ENCODE measurements at places on chromosomes 3 and 15.

GRCh38 chr3:94258851-94259250 is 196.0 kb downstream of the NSUN3 start:
- DNase-seq: no peak

DNA sequence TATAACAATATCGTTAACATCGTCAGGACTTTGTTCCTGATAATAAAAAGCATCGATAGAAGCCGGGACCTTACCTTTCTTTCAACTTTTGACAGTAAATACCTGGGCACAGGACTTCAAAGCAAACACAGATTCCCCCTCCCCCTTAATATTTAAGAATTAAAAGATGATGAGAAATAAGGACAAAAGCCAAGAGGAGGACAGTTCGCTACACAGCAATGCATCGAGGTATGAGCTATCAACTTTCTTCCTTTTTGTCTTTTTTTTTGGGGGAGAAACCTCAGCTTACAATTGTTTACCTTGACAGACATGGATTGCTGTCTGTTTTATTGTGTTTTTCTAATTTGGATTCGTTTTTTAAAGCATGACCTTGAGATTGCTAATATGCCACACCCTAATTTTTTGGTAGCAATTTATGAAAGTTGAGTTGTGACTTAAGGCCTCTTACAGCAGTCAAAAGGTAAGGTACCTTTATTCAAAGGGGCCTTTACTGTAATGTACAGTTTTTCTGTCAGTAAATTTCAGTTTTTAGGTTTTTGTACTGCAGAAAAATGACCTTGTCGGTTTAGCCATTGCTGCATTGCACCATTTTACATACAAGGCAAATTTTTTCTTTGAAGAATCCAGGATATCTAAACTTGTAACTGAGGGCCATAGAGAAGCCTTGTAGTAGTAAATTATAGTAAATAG is 1.1 kb downstream of the CHD2 start:
- no peak for DNase-seq

DNA sequence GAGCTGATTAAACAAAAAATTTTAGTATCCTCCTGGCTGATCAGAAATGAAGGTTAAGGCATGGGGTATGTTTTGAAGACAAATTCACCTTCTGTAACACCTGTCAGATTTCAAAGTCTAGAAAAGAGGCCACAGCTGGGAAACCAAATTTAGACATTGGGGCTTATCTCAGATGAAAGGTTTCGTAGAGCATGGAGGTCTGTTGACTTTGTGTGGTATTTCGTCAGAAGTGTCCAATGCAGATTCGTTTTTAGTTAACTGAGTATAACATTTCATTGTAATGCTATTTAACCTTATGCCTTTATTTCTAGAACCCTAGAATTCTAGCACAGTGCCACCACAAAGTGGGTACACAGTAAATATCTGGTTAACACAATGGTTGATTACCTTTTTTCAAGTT is 61.7 kb downstream of the FNDC3B start:
- no peak for DNase-seq

- no peak for DNase-seq
Observed at GRCh38 chr3:11545186-11545851, 98.4 kb downstream of the VGLL4 start.

DNA sequence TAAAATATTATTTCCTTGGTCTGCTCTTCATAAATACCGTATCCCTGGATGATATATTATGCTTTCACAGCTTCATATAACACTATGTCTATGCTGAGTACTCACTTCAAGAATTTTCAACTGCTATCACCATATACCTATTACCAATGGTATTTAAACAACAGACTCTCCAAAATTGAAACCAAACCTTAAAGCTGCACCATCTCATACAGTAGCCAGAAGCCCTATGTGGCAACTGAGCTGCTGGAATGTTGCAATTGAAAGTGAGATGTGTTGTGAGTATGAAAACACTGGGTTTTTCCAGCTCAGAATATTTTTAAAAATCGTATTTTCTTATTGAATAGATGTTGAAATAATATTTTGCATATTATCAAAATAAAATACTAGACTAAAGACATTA is 130.1 kb upstream of the GOLGA6L6 start:
- no peak for DNase-seq

GRCh38 chr3:179074656-179075055 is 3.0 kb upstream of the ZMAT3 start:
- no peak for DNase-seq

GRCh38 chr3:180624714-180625113 is 22.8 kb downstream of the TTC14 start:
- DNase-seq: no peak

- no peak for DNase-seq
Observed at GRCh38 chr15:72566973-72567372, 87.5 kb upstream of the GOLGA6B start.

- no peak for DNase-seq
Observed at GRCh38 chr3:140927279-140928069, 14.2 kb upstream of the SLC25A36 start.

- no peak for DNase-seq
Observed at GRCh38 chr3:125375950-125376679, 990 bp upstream of the ZNF148 start.

GRCh38 chr3:102079809-102080197 is 230.5 kb downstream of the NFKBIZ start:
- DNase-seq: no peak

DNA sequence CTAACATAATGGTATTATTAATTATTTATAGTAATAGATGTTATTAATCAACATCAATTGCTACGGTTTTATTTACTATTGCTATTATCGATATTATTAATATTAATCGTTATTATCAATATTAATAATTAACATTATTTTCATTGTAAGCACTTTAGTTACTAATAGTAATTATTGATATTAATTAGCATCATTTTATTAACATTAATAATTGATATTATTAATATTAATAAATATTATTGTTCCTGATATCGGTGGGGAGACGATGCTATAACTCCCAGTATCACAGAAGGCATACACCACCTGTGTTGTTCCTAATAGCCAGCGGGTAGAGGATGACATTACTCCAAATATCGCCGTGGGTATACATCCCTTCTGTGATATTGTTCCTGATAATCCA is 335.5 kb downstream of the MEX3B start:
- DNase-seq: no peak

GRCh38 chr3:187222801-187223200 is 25.5 kb downstream of the RTP1 start:
- no peak for DNase-seq

GRCh38 chr3:13521309-13521708 is 27.6 kb upstream of the FBLN2 start:
- no peak for DNase-seq

GRCh38 chr3:190346541-190346940 is 24.3 kb upstream of the CLDN1 start:
- no peak for DNase-seq

GRCh38 chr15:74725845-74726773 is 781 bp upstream of the CYP1A1 start:
- DNase-seq: no peak

DNA sequence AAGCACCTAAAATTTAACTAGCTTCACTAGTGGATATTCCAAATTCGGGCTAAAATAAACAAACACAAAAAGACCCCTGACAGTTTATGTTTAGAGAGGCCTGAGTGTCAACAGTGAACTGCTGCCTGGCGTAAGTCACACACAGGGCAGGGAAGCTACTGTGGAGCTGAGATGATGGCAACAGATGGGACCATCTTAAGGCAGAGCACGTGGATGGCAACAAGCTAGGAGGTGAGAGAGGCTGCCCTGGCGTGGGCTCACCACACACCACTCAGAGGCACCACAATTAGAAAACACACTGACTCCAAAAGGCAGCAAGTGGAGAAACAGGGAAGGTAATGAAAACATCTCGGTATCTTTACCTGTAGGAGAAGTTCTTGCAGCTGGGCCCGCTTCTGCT is 93.3 kb downstream of the ATP1B3 start:
- no peak for DNase-seq

- DNase-seq: no peak
Observed at GRCh38 chr15:91224755-91225380, 124.8 kb downstream of the SV2B start.

DNA sequence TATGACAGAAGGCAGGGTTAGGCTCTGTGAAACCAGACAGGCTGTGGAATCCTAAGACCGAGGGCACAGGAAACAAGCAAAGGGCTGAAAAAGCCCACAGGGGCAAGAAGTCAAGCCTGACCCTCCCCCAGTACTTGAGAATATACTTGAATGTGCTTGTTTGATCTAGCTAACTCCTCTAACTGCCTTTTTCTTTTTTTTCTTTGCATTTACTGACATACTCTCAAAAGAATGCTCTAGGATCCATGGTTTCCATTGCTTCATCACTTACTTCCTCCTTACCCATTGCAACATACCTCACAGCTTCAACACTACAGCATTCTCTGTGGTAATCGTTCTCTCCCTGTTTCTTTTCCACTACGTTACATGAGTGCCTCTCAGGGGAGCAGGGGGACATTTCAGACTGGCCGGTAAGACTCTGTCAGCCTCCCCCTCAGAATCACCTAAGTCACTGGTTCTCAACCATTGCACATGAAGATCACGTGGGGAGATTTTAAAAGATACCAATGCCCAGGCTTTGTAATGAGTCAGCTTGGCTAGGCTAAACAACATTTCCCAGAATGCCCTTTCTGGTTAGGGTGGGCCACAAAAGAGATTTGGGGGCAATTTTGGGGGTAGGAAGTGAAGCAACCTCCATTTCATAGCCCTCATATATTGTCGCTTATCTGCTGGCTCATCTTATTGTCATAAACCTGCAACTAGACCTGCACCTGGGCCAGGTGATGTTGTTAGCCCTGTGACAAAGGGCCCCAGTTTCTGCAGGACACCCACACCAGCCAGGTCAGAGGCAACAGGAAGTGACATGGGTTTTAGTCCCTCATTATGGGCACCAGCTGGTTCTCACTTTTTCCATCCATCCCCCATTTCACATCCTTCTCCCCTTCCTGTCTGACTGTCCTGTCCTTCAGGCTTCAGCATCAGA is 24.6 kb upstream of the RSL24D1 start:
- DNase-seq: no peak

GRCh38 chr15:32943711-32944110 is 225.9 kb downstream of the GREM1 start:
- no peak for DNase-seq

DNA sequence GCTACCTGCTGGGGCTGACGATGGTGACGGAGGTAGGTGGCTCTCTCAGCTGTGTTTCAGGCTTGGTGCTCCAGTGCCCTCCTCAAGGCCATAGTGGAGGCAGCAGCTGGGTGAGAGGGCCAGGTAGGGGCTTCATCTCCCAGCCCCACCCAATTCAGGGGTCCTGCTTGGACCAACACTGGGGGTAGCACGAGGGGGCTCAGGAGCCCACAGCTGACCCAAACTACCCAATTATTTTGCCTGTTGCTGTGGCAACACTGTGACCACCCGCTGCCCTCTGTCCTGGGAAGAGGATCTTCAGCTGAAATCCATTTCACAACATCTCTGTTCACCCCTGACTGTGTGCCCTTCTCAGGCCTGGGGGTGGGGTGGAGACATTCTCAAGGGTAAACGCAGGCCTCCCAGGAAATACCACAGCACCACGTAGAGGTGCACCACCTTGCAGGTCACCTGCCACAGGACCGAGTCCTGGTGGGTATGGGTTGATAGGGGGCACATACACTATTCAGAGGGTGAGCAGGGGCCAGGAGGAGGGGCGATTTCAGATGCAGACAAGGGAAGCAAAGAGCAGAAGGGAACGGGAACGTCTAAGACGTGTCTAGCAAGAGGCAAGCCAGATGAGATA is 62.7 kb downstream of the GRIP2 start:
- DNase-seq: no peak

GRCh38 chr15:65194826-65195547 is 9.8 kb upstream of the CLPX start:
- DNase-seq: no peak

GRCh38 chr15:90126596-90127435 is 24.5 kb upstream of the IDH2 start:
- no peak for DNase-seq

DNA sequence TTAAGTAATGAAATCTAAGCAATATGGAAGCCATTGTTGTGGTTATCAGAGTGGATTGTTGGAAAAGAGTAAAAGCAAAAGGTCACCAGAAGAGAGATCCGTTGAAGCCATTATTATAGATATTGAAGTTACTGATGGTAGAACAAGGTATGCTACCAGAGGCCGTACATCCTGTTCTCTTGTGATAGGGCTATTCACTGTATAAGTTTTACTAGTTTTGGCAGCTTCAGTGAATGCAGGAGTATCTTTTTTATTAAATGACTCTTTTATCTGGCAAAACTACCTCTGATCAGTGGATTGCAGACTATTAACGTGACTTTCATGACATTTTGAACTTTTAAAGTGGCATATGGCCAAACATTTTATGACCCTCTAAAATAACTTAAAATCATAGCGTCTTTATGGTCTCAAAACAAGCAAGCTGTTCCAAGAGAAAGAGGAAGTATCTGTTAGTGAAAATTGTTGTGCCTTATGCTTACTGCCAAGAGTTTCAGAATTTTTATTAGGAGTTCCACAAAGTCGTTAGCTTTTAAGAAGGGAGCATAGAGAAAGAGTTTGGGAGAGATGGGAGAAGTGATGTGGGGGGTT is 102.9 kb downstream of the LRRC49 start:
- DNase-seq: no peak

- DNase-seq: no peak
Observed at GRCh38 chr15:39787479-39787878, 4.8 kb upstream of the FSIP1 start.

DNA sequence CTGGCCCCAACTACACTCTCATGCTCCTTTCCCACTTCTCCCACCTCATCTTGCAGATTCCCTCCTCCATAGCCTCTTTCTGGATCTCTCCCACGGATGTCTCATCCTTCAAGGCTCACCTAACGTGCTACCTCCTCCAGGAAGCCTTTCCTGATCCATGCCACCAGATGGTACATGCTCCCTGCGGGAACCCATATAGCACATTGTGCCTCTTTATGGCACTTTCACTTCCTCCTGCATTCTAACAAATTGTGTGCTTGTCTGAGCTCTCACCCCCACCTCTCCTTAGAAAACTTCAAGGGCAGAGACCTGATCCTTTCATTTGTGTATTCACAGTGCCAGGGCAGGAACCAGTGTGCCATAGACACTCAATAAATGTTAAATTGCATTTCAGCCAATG is 63.0 kb downstream of the HES1 start:
- DNase-seq: no peak

- DNase-seq: no peak
Observed at GRCh38 chr3:158649791-158650190, 5.5 kb downstream of the GFM1 start.

GRCh38 chr3:136753326-136753939 is 1.3 kb upstream of the STAG1 start:
- no peak for DNase-seq

DNA sequence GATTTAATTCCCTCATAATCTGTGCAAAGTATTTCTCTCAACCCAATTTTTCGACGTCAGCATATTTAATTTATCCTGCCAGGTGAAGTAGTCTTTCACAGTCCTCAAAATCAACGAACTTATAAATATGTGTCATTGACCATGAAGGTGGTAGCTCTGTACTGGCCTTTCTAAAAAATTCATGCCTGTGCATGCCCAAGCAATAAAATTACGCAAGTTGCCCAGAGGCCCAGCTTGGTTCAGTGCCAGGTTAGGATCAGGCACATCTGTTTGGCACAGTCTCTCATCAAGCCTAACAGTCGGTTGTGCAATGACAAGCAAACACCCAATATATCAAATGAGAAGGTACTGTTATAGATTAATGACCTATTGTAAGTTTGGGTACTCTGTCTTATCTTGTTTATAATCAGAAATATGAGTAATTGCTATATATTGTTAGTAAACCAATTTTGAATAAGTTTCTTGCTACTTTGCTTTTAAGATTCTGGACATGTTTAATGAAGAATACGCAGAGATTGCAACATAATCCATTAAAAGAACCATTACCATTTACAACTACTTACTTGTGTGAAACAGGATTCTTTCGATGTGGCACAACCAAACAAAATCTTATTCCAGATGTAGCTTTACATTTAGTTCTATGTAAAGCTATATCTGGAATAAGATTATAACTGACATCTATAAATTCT is 159.0 kb upstream of the IL12A start:
- no peak for DNase-seq

Measured in cortex of kidney (tissue), 1 donor.